ENCODE measurements at places on chromosomes 6 and 20.

GRCh38 chr6:43516367-43516696, 394 bp downstream of the YIPF3 start:
- no peak for DNase-seq

DNA sequence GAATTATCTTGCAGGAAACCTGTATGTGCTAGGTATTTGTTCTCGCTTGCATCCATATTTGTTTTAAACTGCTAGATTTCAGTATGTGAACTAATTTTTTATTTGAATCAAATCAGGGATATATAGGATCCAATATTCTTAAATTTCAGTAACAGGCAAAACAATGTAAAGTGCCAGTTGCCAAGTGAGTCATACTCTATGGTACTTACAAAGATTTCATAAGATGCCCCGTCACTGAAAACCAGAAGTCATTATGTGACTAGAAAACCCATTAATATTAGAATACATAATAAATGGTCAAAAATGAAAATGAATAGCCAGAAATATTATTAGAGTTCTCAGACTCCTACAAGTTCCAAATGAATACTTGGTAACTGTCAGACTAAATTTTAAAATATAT, 481.2 kb downstream of the TFAP2A start:
- DNase-seq: no peak

GRCh38 chr6:116221067-116221466, 32.8 kb downstream of the TSPYL4 start:
- DNase-seq: no peak

DNA sequence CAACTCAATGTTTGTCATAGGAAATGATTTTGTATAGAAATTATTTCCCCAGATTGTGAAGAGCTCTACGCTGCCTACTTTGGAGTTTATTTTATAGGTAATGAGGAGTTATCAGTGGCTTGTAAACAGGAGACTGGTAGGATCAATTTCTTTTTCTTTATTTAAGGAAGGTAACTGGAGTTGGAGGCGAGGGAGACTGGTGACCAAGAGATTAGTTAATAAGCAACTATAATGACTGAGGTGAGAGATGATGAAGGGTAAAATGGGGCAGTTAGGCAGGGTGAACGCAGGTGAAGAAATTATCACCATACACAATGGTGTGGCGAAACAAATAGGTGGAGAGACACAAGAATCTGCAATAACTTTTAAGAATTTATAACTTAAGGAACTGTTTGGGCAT, 100.2 kb downstream of the PRKN start:
- DNase-seq: no peak

DNA sequence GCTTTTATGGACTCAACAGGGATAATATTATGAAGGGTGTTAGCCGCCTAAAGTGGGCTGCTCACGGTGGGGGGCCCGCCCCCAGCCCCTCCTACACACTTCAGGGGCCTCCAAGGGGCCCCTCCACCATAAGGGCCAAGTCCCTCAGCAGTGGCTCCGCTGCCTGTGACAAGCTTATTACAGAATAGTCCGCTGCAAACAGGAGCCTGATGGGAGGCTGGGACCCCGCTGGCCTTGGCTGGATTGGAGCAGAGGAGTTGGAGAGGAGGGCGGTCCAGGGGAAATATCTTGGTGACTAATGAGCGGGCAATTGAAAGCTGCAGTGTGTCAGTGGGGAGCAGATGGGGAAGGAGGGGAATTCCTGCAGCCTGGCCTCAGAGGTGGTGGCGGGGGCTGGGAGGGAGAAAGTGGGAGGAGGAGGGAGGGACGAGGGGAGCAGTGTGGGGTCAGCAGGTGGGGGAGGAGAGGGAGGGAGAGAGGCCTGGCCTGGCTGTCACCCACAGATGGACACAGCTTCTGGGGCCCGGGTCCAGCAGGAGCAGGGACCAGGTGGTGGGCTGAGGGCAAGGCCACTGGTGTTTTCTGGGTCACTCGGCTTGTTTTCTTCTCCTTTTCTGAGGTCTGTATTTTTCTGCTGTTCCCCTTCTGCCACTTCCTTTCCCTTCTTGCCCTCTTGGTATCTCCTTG, 57.6 kb upstream of the FOXP4 start:
- no peak for DNase-seq

- DNase-seq: no peak
These were observed 128.2 kb upstream of the CDH4 start for GRCh38 chr20:61123751-61124368.
